ENCODE measurements at places on chromosomes 6 and 20.
A peak's percentile ranks its signal among the peaks of the same experiment; 100 is the strongest.

GRCh38 chr6:162070639-162071038 is 656.9 kb downstream of the PRKN start:
- DNase-seq, result no peak

- no peak for DNase-seq
Observed at GRCh38 chr6:124661097-124661661, 301.1 kb upstream of the RNF217 start.

DNA sequence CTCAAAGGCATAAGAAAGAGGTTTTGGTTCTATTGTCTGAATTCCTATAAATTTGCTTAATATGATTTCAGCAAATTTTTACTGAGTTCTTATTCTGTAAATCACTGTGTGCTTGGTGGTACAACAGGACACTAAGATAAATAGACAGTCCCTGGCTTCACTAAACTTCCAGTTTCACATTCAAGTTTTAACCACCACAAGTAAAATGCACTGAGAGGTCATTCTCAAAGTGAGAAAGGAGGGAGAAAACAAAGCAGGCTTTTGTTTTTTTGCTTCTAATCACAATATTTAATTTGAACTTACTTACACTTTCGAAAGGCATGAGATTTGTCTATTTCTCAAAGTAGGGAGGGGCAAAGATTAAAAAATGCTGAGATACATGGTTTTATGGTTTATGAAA is 445.7 kb downstream of the CDC5L start:
- DNase-seq, result no peak

- no peak for DNase-seq
Observed at GRCh38 chr6:48542191-48542590, 431.2 kb upstream of the PTCHD4 start.

GRCh38 chr6:98498866-98499265 is 335.5 kb upstream of the POU3F2 start:
- DNase-seq, result peak; percentile 2

DNA sequence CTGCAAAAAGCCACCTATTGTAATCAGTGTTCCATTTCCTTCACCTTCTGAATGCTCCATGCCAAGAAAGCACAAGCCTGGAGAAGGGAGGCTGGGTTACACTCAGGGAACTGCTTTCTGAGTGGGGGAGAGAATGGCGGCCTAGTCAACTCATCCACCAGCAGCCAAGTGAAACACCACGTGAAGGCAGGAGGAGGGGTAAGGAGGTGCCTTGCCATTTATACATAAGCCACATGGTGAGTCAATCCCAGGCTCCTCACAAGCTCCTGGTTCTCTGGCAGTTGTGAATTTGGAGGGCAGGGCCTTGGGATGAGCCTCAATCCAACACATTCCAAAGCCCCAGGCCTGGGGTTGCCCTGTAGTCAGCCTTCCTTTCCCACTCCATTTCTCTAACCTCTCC is 149.4 kb downstream of the CD24 start:
- no peak for DNase-seq

DNA sequence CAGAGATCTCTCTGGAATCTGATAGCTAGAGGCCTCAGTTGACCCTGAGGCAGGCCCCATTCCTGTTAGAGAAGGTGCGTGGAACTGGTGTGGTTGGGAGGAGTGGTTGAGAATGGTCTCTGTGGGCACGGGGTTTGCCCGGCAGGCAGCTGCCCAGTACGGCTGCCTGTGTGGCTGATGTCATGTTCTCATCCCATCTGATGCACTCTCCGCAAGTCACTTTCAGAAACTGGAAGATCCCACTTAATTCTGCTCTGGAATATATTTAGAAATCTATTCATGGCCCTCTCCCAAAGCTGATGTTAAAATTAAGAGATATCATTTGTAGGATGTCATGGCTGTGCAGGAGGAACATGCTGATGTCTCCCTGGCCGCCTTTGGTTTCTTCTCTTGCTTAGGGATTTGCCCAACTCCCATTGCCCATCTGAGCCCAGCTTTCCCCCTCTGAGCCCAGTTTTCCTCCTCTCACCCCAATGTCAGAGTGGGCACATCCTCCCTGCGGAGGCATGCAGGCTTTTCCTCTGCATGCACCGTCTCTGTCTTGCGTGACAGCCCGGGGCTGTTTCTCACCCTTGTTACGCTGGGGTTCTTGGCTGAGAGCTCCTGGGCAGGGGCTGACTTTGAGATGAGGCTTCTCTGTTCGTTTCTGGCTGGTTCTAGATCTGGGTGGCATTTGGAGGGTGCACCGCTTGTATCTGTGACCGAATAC is 21.0 kb downstream of the PHACTR3 start:
- no peak for DNase-seq

DNA sequence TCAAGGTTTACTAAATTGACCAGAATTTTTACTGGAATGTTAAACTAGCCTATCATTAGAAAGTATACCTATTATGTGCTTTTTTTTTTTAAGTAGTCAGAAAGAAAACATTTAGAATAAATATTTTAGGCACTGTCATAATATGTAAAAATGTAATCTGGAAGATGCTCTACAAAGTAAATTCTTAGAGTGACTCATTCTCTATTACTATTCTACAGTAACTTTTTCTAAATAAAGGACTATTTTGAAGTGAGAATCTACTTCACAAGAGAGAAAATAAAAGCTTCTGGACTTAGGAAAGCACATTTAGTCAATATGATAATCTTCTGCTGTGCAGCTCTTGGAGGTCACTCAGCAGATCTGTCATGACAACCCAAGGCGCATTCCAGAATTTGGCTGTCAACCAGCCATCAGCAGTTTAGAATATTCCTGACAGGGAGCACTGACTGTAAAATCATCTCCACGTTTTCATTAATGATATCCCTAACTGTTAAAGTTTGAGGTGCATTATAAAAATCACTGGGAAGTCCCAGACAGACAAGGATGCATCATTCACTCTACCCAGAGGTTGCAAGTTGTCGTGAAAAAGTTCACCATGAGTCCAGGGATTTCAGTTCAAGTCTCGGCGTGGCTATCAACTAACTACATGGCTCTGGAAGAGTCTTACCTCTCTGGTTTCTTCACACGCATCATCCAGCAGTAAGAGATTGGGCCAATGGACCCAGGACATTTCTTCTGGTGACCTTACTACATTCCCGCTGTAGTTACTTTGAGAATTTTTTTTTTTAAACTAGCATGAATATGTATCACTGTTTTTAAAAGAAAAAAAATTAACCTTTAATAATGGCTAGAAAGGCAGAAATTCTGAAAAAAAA is 374.9 kb downstream of the GJA1 start:
- peak; percentile 54 for DNase-seq

- no peak for DNase-seq
Observed at GRCh38 chr6:88709819-88710246, 253.6 kb downstream of the RNGTT start.
